NCI-H1105 treated with DMSO at 0.1 percent for 48 hours (cell line): ENCODE measurements at places on chromosomes 5 and 9.
A peak's percentile ranks its signal among the peaks of the same experiment; 100 is the strongest.

GRCh38 chr5:164345853-164346252 lies 840.4 kb downstream of the MAT2B start:
- no peak for DNase-seq

GRCh38 chr9:120882935-120883607 lies 6.1 kb upstream of the PHF19 start:
- no peak for DNase-seq

DNA sequence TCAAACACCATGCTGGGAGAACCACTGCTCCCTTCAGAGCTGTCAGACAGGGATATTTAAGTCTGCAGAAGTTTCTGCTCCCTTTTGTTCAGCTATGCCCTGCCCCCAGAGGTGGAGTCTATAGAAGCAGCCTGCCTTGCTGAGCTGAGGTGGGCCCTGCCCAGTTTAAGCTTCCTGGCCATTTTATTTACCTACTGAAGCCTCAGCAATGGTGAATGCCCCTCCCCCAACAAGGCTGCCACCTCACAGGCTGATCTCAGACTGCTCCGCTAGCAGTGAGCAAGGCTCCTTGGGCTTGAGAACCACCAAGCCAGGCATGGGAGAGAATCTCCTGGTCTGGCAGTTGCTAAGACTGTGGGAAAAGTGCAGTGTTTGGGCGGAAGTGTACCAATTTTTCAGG lies 205.5 kb upstream of the PTGER4 start:
- no peak for DNase-seq

DNA sequence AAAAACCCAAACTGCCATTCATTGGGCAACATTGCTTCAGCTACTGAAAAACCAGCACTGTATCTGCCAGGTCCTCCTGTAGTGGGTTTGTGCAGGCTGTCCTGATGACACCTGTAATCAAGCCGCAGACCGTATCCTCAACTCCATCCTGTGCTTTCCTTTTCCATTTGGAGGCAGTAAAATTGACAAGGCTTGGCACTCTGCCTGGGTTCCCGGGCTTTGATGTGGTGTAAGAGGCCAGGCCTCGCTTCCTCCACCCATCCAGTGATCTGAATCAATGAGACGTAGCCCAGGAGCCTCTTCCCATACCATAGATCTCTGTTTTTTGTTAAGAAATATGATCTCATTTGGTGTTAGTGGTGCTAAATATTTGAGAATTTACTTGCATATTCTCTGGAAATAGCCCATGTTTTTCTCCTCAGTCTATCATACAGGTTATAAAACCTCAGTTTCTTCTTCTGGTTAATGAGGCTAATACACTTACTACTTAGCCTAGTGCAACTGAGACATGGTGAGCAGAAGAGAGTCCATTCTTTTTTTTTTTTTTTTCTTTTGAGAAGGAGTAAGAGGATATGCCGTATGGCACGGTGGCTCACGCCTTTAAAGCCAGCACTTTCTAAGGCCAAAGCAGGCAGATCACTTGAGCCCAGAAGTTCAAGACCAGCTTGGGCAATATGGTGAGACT lies 34.8 kb downstream of the LSM11 start:
- DNase-seq, result peak; percentile 84

- DNase-seq, result no peak
Measured at GRCh38 chr9:136412962-136413361, 2.5 kb downstream of the PMPCA start.

DNA sequence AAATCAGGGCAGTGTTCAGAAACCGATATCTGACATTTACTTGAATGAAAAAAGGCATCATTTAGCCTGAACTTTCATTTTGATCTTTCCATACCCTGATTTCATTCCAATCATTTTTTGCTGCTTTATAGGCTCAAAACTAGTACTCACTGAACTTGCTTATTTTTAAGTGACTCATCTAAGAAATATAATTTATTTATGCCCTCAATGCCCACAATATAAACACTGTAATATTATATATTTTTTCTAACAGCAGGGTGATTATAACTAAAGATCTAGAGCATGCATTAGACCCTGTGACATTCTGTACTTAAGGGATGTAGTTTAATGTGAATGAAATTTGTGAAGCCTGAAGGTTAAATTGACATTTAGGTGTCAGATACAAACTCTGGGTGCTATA lies 446.1 kb upstream of the CDH10 start:
- DNase-seq, result no peak

DNA sequence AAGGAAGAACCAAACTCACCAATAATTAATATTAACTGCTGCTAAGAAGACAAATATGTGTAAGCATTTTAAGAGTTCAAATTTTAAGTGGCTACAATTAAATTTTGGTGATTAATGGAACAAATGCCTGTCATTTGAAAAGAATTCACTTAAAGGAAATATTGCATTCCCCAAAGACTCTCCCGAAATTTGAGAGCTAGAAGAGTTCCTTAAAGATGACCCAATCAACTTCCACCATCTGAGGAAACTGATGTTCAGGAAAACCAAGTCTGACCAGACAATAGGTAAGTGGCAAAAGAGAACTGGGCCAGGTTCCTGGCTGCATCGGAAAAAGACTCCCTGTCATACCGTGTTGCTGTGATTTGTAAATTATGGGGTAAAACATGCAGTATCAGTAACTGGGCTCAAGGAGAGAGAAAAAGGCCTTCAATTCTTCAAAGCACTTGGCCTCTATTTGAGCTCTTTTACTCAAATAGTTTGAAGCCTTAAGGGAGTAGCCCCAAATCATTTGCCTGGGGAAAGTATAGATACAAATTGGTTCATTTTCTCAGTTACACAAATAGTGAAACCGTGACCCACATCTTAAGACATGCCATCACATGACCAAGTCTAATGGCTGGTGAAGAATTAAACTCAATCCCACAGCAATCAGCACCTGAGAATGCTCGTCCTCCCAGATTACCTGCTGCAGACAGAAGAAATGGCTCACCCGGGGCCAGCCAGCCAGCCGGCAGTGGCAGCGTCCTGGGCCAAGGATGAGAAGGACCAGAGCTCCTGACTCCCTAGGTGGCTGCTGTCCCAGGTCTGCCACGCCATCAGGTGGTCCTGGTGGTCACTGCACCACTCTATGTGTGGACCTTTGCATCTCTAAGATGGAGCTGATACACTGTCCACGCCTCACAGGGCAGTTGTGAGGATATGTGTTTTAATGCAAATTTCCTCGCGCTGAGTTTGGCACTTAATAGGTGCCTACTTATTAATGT lies 162.9 kb downstream of the TTLL11 start:
- no peak for DNase-seq

- DNase-seq, result peak; percentile 13
Measured at GRCh38 chr9:121599872-121600585, 51.4 kb upstream of the DAB2IP start.

DNA sequence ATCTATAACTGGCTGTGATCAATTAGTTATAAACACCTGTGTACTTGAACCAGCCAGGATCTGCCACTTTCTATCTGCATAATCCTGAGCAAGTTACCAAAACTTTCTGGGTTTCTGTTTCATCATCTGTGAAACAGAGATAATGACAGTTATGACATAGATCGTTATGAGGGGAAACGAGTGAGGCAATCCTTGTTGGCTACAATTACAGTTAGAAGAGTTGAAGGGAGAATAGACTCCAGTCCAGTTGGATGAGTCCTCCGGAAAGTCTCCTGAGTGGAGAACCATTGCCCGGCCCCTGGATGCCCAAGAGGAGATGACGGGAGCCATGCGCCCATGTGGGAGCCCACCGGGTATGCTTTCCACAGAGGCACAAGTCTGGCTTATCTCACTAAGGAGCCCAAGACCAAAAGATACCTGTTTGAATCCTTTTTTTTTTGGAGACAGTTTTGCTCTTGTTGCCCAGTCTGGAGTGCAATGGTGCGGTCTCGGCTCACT lies 4.5 kb downstream of the PDE6A start:
- DNase-seq, result no peak
